NT2/D1 (cell line): ENCODE measurements at places on chromosomes 5 and 9.

DNA sequence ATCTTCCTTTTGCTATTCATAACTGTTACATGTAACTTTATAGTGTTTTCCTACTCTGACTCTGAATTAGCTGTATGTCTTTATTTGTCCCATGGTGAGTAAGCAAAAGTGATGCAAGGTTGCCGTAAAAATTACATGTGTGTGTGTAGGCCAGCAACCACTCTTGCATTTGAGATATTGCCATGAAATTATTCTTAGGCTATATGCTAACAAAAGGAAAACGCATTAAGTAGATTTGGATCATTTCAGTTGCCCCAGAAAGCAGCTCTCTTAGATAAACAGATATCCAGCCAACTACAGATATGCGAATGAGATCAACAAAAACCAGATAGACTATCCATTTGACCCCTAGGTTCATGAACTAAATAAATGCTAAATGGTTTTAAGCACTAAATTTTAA, 73.6 kb downstream of the CYLC2 start:
- no peak for DNase-seq

DNA sequence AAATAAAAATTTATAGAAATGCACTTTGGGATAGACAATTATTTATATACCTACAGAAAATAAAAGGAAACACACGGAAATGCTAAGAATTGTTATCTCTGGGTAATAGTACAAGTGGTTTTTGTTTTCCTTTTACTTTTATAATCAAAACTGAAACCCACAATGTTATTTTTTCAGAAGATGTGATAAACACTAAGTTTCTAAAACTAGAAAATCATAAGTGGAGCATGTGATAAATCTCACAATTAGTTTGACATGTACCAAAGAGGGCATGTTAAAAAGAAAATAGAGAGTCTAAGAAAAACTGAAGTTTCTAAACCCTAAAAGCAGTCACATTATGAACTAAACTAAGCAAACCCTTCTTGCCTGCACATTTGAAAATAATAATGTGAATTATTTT, 61.1 kb downstream of the OXCT1 start:
- no peak for DNase-seq

- no peak for DNase-seq
Measured at GRCh38 chr9:136925414-136926153, 19.0 kb downstream of the FBXW5 start.

DNA sequence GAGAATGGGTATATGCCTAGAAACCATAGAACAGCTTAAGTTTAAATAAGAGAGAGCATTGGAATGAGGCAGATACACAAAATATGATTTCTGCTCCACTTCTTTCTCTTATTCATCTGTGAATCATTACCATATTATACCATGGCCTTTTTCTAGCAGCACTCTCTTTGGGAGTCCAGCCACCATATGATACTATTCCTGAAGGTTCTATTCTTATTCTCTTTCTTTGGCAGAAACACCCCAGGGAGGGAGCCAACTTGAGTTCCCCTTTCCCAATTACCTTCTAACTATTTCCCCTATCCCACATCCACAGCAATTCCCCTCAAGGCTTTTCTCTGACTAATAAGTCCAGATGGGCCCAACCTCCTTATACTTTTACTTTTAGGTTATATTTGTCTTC, 55.9 kb downstream of the NDUFAF2 start:
- DNase-seq, result no peak

- DNase-seq, result no peak
Measured at GRCh38 chr9:24912767-24913166, 367.1 kb upstream of the IZUMO3 start.

DNA sequence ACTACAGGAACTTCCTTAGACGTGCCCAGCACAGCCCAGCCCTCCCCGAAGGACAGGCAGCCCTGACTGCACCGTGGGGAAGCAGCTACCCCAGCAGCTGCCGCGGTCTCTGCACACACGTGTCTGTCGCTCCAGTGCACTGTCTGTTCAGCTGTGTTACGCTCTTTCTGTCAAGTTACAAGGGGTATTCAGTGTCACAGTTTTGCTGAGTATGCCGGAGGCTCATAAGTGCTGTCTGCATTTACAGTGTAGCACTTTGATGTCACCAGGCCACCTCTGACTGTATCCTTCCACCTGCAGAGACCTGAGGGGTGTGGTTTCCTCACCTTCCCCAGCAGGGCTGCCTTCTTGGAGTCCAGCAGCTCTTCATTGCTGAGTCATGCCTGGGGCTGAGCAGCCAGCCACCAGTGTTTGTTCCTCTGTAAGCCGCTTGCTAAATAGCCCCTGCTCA, 126.8 kb downstream of the EHMT1 start:
- no peak for DNase-seq

DNA sequence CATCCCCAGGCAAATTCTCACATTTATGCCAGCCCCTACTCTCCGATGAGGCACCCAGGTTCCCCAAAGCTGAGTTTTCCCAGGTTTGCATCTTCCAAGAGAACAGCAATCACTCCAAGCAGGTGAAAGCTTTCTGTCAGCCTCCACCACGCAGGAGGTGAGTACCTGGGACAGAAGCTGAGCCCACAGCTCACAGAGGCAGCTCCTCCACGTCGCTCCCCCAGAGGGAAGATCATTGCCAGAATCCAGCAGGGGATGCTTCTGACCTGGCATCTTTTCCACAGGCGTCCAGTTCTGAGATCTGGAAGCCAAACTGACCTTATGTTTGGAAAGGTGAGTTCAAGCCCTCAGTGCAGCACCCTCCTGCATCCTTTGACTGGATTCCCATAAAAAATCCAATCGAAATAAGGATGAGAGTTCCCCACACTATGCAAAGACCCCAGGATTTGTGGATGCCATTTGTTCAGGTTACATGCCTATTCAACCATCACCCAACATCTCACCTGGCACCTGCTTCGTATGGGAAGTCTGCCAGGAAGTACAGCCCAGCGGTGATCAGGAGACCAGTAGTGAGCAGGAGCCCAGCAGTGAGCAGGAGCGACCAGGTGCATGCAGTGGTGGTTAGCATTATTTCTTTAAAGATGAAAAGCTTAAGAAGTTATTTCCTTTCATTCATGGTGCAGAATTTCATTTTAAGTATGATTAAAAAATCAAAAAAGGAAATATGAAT, 47.4 kb upstream of the OLFM1 start:
- no peak for DNase-seq

DNA sequence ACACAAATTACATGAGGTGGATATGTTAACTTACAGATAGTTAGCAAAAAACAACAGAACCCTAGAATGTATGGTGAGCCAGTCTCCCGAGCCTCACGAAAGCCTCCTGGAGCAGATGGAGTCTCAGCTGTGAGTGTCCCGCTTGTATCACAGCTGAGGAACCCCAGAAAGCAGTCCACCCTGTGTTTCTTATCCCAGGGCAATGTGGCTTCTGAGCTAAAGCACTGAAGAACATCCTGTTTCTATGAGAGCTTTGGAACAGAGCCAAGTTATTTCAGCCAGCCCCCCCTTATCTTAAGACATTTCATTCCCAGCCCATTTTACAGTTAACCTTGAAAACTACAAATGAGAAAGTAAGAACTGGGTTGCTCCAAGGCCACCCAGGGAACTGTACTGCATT, 1220.9 kb upstream of the CDH6 start:
- no peak for DNase-seq

GRCh38 chr5:160327818-160328217, 15.5 kb upstream of the CCNJL start:
- no peak for DNase-seq

DNA sequence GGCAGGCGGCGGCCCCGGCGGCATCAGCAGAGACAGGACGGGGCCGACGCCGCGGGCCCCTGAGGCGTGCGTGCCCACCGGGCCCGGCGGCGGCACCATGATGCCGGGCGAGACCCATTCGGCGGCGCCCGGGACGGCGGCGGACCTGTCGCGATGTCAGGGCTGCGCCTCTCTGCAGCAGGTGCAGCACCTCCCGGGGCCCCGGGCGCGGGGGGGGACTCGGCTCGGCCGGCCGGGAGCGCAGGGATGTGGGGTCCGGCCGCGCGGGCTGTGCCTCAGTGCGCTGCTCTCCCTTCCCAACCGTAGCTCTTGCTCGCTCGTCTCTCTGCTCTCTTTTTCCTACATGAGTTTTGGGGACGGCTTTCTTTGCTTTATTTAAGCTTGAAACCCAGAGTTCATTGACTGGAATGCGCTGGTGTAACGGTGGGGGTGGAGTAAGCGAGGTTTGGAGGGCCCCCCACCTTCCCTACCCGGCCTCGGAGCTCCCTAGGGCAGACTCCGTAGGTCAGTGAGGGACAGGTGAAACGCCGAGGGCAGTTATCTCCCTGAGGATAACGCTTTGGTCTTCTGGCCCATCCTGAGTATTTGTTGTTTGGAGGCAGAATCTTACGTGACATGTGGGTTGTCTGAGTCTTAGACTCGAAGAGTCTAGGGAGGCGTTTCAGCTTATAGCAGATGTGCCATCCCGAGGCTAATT, 490 bp downstream of the ICE1 start:
- DNase-seq, result no peak

- DNase-seq, result no peak
Measured at GRCh38 chr9:18805386-18805785, 227.6 kb downstream of the SAXO1 start.

DNA sequence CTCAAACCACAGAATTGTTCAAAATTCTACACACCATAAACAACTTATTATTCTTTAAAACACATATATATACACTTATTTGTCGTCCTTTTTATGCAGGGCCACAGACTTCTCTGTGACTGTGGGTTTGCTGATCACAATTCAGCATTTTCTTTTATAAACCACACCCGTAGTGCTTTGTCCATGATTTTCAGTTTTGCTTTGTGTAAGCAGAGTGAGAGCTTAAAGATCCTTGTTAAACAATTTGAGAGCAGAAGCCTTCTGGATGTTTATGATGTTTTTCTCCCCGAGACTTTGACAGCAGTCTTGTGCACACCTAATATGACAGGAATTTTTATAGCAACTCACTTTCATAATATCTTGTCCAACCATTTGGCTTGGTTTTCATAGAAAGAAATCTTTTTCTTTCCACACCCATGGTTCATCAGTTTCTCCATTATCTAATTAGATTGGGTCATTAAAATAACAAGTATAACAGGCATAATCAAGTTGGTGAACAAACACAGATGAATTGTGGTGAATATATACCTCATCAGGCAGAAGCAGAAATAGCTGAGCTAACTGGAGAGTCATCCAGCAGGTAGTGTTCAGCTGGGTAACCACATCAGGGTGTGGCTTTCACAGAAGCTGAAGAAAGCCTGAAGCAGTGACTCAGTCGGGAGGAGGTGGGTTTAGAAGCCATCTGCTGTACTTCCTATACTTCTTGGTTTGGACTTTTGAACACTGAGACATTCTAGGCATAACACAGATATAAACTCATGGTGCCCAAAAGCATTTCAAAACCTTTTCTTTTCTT, 232.8 kb downstream of the DOCK8 start:
- DNase-seq, result no peak

DNA sequence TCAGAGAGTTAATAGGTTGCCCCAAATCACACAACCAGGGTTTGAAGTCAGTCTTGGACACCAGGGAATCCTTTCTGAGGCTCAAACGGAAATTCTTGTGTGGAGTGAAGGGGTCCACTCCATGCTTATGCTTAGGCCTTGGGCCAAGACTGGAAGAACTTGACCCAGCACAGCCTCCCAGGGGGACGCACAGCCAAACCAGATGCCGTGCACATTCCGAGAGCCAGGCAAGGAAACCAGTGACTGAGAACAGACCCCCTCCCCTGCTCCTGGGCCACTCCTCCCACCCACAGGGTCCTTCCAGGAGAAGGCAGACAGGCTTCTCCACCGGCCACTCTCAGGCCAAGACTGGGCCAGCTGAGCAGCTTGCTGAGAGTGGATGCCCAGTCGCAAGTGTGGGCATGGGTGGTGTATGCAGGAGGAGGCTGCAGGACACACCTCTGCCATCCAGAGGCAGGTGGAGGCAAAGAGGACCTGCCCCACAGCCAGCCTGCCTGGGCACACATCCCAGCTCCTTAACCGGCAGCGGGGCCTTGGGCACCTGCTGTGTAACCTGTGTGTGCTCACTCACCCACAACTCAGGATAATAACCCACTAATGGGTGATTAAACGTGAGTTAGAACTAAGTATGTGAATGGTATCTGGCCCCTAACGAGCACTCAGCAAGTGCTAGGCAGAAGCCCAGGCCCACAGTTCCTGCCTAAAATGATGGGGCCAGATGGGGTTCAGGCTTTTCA, 38.0 kb downstream of the NIPAL4 start:
- no peak for DNase-seq

GRCh38 chr9:124045076-124045829, 33.7 kb downstream of the LHX2 start:
- no peak for DNase-seq

DNA sequence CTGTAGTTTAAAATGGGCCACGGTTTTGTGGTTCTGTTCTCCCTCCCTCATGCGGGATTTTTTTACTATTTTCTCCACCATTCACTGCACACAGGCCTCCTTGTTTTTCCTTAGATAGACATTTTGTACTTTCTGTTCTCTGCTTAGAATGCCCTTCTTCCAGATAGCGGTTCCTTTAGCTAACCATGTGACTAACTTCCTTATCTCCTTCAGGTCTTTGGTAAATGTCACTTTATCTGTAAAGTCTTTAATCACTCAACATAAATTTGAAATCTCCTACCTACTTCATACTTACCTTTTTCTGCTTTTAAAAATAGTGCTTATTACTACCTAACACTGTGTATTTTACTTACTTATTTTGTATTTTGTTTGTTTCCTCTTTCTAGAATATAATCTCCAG, 15.0 kb downstream of the FER start:
- DNase-seq, result no peak

DNA sequence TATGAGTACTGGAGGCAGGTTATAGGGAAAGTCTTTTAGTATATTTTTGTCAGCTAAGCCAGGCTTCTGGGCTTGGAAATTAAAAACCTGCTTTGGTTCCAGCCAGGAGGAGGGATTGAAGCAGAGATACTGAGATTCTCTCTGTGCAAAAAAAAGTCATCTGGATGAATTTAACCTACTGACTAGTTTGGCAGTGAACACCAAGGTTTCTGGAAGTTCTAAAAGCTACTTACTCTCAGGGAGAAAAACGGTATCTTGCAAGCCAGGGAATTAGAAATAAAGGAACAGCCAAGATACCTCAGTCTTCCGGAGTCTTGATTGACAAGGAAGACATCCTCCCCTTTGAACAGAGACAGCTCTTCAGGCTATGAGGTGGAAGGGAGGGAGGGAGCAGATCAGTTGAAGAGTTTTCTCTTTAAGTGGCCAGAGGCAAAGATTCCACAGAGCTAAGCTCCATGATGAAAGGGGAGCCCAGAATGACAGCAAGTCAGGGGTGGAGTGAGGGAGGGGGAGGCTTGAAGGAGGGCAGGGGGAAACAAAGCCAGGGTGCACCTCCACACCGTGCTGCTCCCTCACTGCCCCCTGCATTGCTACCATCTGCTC, 8.3 kb upstream of the ZBTB34 start:
- DNase-seq, result no peak
